ENCODE measurements at places on chromosomes 3 and 15.
A peak's percentile ranks its signal among the peaks of the same experiment; 100 is the strongest.

DNA sequence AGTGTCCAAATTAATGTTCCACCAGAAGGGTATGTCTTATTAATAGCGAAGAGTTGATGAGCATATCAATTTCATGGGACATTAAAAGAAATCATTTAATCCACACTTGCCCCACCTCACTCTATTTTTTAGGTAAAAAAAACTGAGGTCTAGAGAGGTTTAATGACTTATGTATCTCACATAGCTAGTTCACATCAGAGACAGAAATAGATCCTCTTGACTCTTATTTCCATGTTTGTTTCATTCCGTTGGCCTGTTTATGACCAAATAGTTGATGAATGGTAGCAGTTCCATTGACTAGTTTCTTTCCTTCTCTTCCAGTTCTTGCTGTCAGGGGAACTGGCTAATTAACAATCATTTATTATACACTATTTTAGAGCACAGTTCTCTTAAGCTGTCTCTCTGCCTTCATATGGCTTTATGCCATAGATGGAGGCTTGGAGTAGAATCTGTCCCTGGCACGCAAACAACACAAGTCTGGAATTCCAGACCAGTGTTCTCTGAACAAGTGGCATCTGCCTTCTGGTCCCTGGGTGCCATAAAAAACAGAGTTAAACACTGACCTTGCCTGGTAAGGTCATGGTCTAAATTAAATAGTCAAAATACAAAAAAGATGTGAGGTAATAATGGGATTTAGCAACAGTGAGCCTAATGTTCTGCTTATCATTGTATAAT, 220.0 kb upstream of the CGNL1 start:
- DNase-seq: peak; percentile 4

GRCh38 chr15:70092464-70093027, 5.2 kb downstream of the TLE3 start:
- peak; percentile 15 for DNase-seq

- DNase-seq: no peak
Observed at GRCh38 chr3:179608931-179609720, 4.5 kb downstream of the NDUFB5 start.

- DNase-seq: no peak
Observed at GRCh38 chr3:148866261-148866660, 1.2 kb downstream of the CPA3 start.

DNA sequence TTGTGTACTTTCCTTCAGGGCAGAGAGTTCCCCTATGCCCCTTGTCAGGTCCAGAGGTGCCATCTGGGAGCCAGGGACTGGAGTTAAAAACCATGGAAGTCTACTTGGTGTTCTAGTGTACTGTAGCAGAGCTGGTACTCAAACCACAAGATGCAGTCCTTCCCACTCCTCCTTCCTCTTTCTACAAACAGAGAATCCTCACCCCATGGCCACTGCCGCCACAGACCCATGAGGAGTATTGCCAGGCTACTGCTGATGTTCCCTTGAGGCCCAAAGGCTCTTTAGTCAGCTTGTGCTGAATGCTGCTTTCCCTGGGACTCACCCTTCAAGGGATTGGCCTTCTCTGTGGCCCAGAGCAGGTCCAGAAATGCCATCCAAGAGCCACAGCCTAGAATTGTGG, 229.2 kb upstream of the ZPLD1 start:
- DNase-seq: no peak

DNA sequence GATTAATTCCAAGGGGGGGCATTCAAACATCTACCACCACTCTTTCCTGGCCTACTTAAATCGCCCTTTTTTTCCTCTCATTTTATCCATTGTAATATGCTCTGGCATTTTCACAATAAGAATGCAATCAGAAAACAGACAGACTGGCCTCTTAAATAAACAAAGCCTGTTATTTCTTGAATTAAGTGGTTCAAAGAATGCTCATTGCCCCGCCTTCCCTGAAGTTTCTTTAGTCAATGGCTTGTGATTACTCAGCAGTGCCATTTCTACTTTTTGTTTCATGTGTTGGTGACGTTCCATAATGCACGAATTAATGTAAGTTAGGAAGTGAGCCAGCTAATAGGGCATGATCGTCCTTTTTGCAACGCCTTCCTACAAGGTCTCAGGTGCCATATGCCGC, 68.0 kb downstream of the FBN1 start:
- no peak for DNase-seq

DNA sequence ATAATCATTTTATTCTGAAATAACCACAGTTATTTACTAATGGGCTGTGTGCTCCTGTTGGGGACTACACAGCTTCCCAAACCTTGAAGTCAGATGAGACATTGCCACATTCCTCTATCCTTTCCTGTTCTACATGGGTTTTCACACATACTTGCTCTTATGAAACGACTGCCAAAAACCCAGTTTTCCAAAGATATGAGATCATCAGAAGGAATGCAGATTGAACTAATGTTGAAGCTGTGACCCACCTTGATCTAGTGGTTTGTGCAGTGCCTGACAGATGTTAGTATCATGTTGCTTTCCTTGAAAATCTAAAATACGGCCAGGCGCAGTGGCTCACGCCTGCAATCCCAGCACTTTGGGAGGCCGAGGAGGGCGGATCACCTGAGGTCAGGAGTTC, 144.6 kb downstream of the VGLL4 start:
- DNase-seq: no peak

Measured in NCI-H2081 (cell line).